MG63 (cell line): ENCODE measurements at places on chromosomes 2 and 18.

GRCh38 chr2:109476641-109477441, 136.9 kb downstream of the SEPTIN10 start:
- DNase-seq, result no peak

DNA sequence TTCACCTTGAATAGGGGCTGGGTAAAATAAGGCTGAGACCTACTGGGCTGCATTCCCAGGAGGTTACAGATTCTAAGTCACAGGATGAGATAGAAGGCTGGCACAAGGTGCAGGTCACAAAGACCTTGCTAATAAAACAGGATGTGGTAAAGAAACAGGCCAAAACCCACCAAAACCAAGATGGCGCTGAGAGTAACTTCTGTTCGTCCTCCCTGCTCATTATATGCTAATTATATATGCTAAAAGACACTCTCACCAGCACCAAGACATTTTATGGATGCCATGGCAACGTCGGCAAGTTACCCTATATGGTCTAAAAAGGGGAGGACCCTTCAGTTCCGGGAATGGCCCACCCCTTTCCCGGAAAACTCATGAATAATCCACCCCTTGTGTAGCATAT, 711.5 kb upstream of the KLHL29 start:
- DNase-seq, result no peak

GRCh38 chr2:86636842-86637241, 13.2 kb upstream of the RNF103 start:
- no peak for DNase-seq

GRCh38 chr18:32437100-32437834, 33.4 kb downstream of the GAREM1 start:
- DNase-seq, result peak; percentile 9

DNA sequence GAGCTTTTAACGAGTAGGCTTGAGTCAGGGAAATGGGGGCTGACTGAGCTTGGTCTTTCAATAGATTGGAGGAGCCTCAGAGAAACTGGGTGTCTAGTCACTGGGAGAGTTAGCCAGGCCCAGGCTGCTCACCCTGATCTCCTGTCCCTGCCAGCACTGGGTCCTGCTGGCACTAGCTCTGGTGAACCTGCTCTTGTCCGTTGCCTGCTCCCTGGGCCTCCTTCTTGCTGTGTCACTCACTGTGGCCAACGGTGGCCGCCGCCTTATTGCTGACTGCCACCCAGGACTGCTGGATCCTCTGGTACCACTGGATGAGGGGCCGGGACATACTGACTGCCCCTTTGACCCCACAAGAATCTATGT, 720 bp downstream of the KRTCAP3 start:
- DNase-seq, result no peak

DNA sequence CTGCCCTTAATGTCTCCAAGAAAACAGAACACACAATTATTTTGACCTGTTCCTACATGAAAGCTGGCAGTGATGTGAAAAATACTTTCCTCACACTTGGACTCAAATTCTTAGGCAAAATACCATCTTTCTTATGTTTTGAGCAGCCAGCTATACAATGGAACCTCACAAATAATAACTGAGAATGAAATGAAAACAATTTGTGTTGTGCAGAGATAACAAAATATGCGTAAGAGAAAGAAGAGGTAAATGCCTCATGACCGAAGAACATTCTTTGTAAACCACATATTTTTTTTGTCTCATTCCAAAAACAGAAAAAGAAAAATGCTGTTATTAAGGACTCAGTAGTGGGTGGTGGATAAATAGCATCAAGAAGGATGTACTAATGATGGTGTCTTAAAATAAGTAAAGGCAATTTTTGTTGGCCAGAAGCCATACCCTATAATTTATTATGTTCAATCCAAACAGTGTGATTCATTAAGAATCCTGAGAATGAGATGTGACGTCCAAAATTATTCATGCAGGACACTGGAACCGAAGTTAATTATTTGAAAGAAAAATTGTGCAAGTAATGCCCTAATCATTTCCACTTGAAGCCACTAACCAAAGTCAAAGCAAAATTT, 193.0 kb upstream of the NETO1 start:
- DNase-seq, result no peak

DNA sequence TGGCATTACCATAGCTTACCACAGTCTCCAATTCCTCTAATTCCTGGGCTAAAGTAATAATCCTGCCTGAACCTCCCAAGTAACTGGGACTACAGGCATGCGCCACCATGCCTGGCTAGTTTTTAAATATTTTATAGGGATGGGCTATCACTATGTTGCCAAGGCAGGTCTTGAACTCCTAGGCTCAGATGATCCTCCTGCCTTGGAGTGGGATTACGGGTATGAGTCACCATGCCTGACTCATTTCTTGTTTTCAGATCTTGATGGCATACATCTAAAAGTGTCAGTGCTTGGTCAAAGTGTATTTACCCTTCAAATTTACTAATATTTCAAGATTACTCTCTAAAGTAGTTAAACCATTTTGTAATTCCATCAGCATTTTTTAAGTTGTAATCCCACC, 9.4 kb upstream of the SOCS6 start:
- DNase-seq, result peak; percentile 27
